ENCODE measurements at places on chromosomes 6 and 20.

DNA sequence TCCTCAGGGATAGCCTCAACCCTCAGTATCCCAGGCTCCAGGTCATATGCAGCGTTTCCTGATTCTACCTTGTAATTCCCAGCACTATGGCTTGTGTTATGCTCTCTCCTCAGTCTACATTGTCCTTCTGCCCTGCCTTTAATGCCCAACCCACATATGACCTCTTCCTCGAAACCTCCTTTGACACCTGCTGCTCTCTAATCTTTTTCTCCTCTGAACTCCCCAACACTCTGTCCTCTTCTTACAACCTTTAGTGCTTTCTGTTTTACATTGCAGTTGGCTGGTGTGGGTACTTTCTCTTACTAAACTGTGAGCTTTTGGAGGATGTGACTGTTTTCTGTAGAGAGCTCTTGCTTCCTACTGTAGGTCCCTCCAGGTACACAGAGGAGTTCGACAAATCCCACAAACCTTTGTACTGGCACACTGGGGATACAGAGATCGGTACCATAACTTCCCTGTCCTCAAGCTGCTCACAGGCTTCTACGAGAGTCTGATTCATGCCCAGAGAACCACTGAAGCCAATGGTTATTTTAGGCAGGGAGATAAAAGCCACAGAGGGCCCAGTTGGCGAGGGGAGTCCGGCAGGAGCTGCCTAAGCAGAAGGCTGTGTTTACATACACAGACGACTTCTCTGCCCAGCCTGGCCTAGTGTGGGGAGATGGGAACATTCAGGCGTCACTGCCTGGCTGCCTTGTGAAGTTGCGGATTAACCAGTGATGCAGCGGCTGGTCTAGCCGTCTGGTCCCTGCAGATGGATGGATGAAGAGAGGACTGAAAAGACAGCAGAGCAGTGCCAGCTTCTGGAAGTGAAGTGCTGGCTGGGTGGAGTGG, 8.4 kb upstream of the EPB41L1 start:
- no peak for DNase-seq

- DNase-seq: no peak
Measured at GRCh38 chr6:82370788-82371187, 7.2 kb downstream of the TPBG start.

- no peak for DNase-seq
Measured at GRCh38 chr6:163712566-163712961, 298.0 kb downstream of the QKI start.

GRCh38 chr6:93079061-93079460, 340.3 kb downstream of the EPHA7 start:
- DNase-seq: no peak

- peak; percentile 67 for DNase-seq
Measured at GRCh38 chr6:161107779-161108730, 116.5 kb downstream of the MAP3K4 start.

GRCh38 chr20:21325296-21325695, 22.2 kb downstream of the XRN2 start:
- peak; percentile 80 for DNase-seq

GRCh38 chr20:1383623-1384404, 9.0 kb downstream of the FKBP1A start:
- no peak for DNase-seq

Data from inflammatory macrophage treated with lipopolysaccharide for 4 hours (primary cell).